ENCODE measurements at places on chromosomes 11 and 22.

- peak; percentile 55 for DNase-seq
Observed at GRCh38 chr22:24938741-24939341, 7.7 kb downstream of the LHFPL7 start.

DNA sequence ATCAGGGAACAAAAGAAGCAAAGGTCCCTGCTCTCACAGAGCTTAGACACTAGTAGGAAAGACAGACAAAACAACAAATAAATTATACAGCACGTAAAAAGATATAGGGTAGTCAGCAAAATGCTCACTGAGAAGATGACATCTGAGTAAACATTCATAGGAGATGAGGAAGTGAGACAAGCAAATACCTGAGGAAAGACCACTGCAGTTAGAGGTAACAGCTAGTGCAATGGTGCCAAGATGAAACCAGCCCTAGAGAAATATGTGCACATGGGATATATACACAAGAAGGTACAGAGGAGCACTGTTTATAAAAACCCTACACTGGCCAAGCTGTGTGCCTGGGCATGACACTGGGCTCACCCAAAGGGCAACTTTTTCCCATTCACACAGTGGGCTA lies 9.8 kb downstream of the CYP2R1 start:
- no peak for DNase-seq

GRCh38 chr11:34977089-34977912 lies 60.9 kb downstream of the PDHX start:
- peak; percentile 72 for DNase-seq

DNA sequence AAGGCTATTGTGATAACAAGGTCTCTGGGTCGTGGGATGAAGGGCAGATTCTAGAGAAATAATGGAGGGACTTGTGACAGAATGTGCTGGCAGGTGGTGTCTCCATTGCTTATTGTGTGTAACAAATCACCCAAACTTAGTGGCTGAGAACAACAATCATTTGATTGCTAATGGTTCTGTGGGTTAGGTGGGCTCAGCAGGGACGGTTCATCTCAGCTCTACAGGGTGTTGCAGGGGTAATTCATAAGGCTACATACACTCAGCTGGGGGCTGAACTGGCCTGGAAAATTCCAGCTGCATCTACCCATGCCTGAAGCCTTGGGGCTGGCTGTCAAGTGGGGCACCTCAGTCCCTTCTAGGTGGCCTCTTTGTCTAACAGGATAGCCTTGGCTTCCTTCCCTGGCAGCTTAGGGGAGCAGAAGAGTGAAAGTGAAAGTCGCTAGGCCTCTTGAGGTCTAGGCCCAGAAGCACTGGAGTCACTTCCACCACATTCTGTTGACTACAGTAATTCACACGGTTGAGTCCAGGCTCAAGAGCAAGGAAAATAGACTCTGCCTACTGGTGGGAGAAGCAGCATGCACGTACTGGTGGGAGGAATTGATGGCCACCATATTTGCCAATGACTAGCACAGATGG lies 308.9 kb downstream of the MN1 start:
- DNase-seq, result no peak

DNA sequence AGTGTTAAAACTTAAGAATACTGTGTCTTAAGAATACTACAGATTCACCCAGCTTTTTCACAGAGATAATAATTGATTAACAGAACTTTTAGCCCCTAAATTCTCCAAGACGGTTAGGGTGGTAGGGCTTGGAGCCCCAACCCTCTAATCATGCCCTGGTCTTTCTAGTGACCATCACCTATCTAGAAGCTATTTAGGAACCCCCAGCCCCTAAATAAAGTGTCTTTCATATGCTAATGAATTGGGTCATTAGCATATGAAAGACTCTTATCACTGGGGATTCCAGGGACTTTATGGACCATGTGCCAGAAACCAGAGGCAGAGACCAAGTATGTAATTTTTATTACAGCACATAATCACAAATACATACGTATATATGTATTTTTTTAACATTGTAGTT lies 999.7 kb upstream of the RAG2 start:
- no peak for DNase-seq

- no peak for DNase-seq
Observed at GRCh38 chr11:73395297-73396208, 19.4 kb downstream of the RELT start.

- no peak for DNase-seq
Observed at GRCh38 chr11:122746050-122746478, 90.5 kb downstream of the UBASH3B start.

DNA sequence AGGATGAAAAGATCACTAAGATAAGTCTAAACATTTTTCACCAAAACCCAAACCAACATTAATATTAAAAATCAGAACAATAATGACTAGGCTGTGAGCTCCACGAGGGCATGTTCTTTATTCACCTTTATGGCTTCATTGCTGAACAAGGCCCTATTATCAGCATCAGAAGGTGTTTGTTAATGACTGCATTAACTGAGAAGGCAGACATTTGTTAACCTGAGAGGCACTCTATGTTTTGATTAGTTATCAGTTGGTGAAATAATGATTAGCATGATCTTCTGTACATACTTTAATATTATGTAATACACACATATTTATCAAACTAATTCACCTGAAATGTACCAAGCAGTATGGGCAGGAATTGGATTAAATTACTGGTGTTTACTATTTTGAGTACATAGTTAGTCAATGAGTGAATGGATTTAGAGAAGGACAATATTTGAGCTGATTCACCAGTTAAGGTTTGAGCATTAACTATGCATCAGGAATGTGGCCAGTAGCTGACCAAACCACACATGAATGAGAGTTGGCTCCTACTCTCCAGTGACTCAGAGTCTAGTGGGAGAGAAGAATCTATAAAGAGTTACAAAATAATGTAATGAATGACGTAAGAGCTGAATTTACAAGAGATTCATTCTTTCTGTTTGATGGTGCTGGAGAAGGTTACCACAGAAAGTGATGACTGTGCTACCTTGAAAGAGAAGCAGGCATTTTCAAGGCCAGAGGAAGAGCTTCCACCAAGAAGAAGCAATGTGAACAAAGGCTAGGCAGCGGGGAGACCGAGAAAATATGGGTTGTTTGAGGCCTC lies 6.7 kb downstream of the IL18 start:
- peak; percentile 93 for DNase-seq

DNA sequence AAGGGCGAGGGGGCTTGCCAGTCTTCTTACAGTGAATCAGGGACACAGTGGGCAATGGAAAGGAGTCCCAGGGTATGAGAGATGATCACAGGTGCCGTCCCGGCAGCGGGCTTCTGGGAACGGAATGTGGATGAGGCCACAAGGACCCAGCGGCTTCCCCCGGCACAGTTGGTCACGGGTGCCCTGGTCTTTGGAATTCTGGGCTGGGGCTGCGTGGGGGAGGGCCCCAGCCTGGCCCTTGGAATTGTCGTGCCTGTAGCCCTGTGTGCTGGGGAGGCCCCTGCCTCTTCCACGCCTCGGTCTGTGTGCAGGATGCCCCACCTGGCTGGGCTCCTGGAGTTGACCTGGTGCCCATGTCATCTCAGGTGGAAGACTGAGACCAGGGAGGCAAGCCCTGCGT lies 76.6 kb downstream of the FBLN1 start:
- DNase-seq, result no peak

GRCh38 chr22:42443240-42444076 lies 11.3 kb upstream of the NFAM1 start:
- DNase-seq, result no peak

DNA sequence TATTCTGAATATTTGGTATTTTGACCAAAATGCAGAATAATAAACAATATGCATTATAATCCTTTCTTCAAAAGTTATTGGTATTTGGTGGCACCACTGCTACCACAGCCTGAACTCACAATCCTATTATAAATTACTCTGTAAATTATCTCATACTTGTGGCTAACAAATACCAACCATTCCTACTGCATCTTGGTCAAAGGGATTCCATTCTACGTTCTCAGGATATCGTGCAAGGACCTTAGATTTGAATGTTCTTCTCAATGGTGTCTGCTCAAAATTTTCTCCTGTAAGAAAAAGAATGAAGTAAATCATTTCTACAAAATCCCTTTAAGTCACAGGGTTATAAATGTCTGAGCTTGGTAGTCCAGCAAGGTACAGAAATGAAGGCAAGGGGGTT lies 58.7 kb downstream of the DENND5A start:
- no peak for DNase-seq

GRCh38 chr22:45906946-45907345 lies 70.0 kb downstream of the WNT7B start:
- no peak for DNase-seq

DNA sequence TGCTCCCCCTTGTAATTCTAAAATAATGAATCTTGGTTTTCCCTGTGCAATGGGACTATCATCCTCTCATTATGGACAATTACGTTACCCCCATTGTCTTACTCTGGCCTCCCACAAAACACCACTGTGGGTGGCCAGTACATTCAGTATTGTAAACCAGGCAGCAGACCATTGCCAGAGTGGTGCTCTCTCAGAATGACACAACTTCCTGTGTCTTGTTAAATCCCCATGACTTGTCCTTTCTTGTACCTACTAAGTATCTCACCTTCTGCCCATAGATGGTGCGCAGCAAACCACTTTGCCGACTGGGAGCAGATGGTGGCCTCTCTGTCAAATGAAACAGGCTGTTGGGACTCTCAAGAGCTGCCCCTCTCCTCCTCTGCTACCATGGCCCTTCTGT lies 287.1 kb upstream of the RAG2 start:
- DNase-seq, result no peak

DNA sequence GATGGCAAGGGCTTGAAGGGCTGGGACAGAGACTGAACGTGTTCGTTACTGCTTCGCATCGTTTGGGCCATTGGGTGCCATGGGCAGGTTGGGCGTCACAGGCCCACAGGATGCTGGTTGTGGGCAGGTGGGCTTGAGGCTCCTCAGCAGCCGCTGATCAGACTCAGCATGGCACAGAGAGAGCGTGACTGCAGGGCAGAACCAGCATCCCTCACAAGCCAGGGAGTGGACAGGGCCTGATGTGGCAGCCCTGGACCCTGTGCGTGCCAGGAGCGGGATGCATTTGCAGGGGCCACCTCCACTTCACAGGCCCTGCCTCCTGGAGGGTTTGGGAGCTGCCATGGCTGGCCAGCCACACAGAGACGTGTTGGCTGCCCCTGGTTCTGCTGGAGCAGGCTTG lies 1228.3 kb downstream of the BRD1 start:
- no peak for DNase-seq

GRCh38 chr11:96126917-96127595 lies 203.1 kb upstream of the MTMR2 start:
- no peak for DNase-seq

- no peak for DNase-seq
Observed at GRCh38 chr11:116030697-116031331, 526.6 kb upstream of the CADM1 start.

- no peak for DNase-seq
Observed at GRCh38 chr11:117906710-117907109, 22.5 kb downstream of the TMPRSS13 start.

DNA sequence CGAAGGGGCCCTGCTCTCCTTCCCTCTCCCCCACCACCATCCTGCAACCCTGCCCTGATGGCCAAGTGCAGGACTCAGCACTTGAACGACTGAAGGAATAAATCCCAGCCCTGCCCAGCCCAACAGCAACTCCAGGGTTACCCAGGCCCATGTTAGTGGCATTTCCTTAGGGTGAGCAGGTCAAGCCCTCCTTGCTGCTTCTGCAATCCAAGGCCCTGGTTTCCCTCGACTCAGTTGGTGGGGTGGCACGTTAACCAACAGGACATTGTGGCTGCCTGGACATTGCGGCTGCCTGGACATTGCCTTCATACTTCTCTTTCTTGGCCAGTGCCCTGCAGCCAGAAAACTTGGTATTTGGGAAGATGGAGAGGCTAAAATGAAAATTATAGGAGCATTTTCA lies 141.4 kb downstream of the TRIM29 start:
- no peak for DNase-seq

GRCh38 chr11:133366147-133366546 lies 166.2 kb downstream of the OPCML start:
- no peak for DNase-seq

GRCh38 chr11:130407978-130408377 lies 20.4 kb downstream of the ADAMTS8 start:
- DNase-seq, result peak; percentile 91

- no peak for DNase-seq
Observed at GRCh38 chr22:24564376-24565058, 8.7 kb downstream of the SNRPD3 start.

DNA sequence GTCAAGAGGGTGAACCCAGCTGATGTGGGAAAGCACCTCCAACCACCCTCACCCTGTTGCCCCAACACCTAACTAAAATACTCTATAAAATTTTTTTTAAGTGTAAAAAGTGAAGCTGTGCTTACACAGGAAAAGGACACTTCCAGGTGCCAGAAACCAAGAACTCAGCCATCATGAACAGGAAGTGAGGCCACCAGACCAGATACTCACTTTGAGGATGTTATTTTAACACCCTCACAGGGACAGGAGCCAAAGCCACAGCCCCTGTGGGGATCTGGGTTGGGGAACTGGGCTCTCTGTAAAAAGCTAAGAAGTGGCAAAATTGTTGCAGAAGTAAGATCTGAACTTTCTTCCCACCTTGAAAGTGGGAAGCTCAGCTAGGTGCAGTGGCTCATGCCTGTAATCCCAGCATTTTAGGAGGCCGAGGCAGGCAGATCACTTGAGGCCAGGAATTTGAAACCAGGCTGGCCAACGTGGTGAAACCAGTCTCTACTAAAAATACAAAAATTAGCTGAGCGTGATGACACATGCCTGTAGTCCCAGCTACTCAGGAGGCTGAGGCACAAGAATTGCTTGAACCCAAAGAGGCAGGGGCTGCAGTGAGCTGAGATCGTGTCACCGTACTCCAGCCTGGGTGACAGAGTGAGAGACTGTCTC lies 3.8 kb downstream of the RSPH14 start:
- DNase-seq, result no peak

DNA sequence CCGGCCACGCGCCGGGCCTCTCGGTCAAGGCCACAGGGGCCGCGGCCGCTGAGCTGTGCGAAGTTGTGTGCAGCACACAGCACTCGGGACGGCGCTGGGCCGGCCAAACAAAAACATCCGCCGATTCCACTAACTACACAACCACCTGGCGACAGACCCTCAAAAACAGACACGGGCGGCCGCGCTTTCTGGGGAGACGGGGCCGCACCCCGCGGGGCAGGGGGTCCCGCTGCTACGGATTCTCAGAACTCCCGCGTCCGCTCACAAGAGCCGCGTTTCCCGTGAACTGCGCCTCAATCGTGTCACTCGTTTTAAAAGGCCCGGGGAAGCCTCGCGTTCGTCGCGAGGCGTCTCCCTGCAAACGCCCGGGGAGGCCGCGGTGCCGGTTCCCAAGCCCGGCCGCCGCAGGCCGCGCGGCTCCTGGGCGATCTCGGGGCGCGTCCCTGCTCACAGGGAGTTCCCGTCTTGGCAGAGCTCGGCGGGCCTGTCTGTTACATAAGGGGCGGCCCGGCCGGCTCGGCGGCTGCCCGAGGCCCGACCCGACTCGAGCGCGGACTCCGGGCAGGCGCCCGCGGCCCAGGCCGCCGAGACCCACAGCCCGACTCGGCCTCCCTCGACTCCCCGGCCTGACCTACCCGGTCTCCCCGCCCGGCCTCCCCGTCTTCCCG lies 936 bp downstream of the BRD1 start:
- peak; percentile 14 for DNase-seq

GRCh38 chr11:60282286-60282685 lies 1.8 kb downstream of the MS4A4A start:
- no peak for DNase-seq

GRCh38 chr11:108787105-108787504 lies 122.2 kb downstream of the DDX10 start:
- DNase-seq, result no peak

GRCh38 chr11:130894322-130895025 lies 21.8 kb downstream of the SNX19 start:
- peak; percentile 35 for DNase-seq

GRCh38 chr22:26977741-26978376 lies 320.5 kb downstream of the MIAT start:
- no peak for DNase-seq

All from RWPE1 (cell line).